ENCODE measurements at places on chromosomes 16 and 17.

- DNase-seq: no peak
Observed at GRCh38 chr17:63382826-63383225, 63.3 kb downstream of the CYB561 start.

DNA sequence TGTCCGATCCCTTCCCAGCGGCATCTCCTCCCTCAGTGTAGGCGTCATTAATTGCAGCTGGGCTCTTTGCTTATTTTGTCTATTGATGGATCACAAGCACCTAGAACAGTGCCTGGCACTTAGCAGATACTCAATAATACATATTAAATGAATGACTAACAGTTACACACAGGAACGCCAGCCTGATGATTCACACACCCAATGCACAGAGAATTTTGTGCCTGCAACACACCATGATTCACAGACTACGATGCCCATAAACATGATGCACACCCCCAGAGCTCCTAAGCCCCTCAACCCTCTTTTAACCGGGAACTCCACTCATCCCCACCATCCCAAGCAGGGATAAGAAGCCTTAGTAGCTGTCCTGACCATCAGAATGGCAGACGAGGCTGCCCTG, 66.6 kb upstream of the TMEM97 start:
- no peak for DNase-seq

GRCh38 chr17:78223061-78223460, 8.4 kb upstream of the TMEM235 start:
- DNase-seq: no peak

GRCh38 chr16:23298290-23298915, 3.7 kb upstream of the SCNN1B start:
- DNase-seq: no peak

DNA sequence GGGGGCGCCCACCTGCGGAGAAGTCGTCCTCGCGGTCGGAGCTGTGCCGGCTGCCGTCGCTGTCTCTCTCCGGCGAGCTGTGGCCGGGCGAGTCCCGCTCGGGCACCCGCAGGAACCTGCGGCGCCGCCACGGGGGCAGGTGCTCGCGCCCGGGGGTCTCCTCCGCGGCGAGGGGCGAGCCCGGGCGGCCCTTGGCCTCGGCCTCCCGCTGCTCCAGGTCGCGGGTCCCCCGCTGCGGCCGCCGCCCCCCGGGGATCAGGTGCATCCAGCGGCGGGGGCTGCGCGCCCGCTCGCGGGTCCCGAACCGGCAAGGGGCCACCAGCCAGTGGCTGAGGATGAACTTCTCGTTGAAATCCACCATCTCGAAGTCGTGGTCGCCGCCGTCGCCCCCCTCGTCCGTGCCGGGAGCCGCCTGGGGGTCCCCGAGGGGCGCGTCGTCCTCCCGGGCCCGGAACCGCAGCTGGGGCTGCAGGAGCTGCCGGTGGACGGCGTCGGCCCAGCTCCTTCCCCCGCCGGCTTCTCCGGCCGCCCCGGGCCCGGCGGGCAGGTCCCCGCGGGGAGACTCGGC, 41.4 kb upstream of the BHLHA9 start:
- no peak for DNase-seq

DNA sequence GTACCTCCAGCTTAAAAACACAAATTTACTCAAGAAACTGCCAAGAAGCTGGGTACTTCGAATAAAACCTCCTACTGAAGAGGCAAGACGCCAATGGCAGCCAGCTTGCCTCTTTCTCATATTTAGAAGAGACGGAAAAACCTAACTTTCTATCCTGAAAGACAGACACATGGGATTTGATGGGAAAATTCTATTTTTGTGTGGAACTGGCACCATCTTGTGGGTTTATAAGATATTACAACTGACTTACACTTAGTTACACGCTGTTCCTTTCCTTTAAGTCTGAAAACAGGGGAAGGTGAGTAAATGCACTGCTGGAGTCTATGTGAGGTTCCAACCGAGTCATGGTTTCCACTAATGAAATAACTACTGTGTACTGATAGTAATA, 10.3 kb downstream of the ZNF18 start:
- no peak for DNase-seq

- DNase-seq: no peak
Observed at GRCh38 chr17:11242411-11242810, 1.4 kb downstream of the SHISA6 start.

GRCh38 chr17:48388955-48389743, 40.9 kb downstream of the SKAP1 start:
- DNase-seq: no peak

- DNase-seq: no peak
Observed at GRCh38 chr17:48244121-48244711, 136.7 kb downstream of the SNX11 start.

DNA sequence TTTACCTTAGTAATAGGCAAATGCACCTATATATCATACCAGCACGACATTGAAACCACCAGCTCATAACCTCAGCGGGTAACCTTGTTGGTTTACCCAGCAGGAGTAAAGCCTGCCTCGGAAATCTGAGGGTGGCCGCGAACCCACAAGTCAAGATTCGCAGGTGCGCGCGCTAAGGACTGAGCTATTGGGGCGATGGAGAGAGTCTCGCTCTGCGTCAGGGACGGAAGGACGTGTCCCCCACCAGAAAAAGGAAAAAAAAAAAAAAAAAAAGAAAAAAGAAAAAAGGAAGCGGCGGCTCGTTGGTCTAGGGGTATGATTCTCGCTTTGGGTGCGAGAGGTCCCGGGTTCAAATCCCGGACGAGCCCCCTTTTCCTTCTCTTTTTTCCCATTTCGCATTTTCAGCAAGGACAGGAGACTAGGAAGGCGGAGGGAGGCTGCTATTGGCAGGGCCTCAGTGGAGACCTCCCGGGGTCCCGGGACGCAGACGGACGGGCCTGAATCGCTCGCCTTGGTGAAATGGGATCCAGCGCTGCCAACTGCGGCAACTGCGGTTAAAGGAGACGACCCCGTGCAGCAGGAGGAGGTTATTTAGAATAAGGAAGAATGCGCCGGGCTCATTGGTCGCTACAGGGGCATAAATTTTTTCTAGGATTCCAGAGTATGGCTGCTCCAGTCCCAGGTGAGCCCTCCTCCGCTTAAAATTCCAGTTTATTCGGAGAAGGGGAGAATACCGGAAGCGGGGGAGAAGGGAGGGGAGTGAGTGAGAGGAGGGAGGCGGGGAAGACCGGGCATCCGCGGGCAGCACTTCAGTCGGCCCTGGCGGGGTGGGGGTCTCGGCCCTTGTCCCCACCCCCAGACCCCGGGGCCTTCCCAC, at the start of gene OR1F1:
Gene OR1F1 (plus strand): TSS at position 407 of the 877 bp plus-strand sequence.
- no peak for DNase-seq

GRCh38 chr16:57297856-57298255, 13.4 kb upstream of the PLLP start:
- no peak for DNase-seq

DNA sequence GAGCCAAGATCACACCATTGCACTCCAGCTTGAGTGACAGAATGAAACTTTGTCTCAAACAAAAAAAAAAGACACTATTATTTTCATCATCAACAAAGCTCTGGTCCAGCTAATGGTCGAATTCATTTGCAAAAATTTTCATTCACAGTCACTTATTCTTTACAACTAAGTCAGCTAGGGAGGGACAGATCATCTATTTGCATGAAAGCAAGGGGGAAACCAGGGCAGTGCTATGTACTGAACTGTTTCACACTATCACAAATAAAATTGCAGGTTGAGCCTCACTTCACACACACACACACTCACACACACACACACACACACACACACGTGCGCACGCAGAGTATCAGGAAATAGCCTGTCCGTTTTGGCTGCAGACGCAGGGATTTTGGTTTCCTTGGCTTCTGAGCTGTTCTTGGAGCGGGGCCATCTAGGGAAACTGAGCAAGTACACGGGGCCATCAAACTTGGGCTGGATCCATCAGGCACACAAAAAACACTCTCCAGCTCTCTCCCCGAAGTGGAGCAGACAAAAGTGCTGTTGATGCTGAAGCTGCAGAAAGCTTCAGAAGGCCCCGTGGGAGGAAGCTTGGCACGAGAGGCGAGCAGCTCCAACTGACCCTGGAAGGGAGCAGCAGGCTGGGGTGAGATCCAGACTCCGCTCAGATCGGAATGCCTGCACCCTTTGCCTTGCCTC, 44.3 kb upstream of the HELZ start:
- no peak for DNase-seq

- no peak for DNase-seq
Observed at GRCh38 chr16:62869837-62870236, 833.6 kb upstream of the CDH8 start.

- no peak for DNase-seq
Observed at GRCh38 chr16:12972246-12972645, 70.8 kb downstream of the SHISA9 start.

DNA sequence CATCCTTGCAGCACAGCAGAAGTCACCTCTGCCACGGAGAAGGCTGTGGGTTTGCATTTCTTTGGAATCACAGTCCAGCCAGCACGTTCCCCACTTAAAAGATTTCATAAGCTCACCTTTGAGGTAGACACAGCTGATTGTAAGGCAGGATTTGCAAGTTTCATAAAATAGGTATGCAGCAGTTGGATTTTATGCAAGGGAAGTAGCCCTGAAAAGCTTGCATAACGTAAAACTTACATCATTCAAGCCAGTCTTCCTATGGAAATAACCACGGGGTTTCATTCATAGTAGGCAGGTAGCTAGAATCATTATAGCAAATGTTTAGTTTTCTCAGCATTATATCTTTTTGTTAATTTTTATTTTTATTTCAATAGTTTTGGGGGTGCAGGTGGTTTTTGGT, 49.8 kb upstream of the ARHGAP44 start:
- DNase-seq: no peak

DNA sequence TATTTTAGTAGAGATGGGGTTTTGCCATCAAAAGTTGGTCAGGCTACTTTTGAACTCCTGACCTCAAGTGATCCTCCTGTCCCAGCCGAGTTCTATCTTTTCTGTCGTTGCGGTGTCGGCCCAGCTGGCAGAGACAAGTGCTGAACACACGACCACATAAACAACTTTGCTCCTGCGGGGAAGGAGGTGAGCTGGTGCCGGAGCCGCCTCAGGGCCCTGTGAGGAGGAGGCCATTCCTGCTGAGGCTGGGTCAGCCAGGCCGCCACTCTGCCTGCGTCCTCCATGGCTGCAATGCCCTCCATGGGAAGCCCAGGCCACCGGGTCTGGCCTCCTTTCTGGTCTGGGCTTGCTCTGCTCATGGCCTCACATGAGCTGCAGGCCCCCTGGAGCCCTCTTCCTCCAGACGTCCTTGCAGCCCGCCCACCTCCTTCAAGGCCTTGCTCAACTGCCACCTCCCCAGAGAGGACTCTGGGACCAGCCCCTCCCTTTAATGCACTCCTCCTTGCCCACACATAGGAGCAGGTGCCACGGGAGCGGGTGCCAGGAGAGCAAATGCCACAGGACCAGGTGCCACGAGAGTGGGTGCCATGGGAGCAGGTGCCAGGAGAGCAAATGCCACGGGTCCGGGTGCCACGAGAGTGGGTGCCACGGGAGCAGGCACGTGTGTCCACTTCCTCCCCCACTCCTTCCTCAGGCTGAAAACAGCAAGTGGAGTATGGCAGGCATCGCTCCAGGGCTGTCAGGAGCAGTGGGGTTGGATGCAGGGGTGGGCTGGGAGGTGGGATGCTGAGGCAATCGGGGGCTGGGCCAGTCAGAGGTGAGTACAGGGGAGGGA, 28.4 kb upstream of the CBFA2T3 start:
- DNase-seq: no peak

GRCh38 chr16:16923479-16923878, 544.5 kb downstream of the NPIPA7 start:
- DNase-seq: no peak

- no peak for DNase-seq
Observed at GRCh38 chr16:68235108-68235886, 630 bp downstream of the ESRP2 start.

GRCh38 chr17:80830020-80830780, 161.4 kb upstream of the CHMP6 start:
- no peak for DNase-seq
